ENCODE measurements at places on chromosomes 4 and X. TPM values are rescaled to one million over a fixed set of nuclear protein-coding genes. Genes with fewer than 3 reads are reported as not detected.

PHKA1 gene
- 24.5 TPM for total RNA-seq

APELA gene
- not detected for total RNA-seq

ATP2B3 gene
- total RNA-seq = 0.05 TPM

DMP1 gene
- total RNA-seq = not detected

BANK1 gene
- 0.70 TPM for total RNA-seq

LNX1 gene
- total RNA-seq = not detected
